ENCODE measurements at places on chromosomes 3 and 15. TPM values are rescaled to one million over a fixed set of nuclear protein-coding genes. Genes with fewer than 3 reads are reported as not detected.

DNA sequence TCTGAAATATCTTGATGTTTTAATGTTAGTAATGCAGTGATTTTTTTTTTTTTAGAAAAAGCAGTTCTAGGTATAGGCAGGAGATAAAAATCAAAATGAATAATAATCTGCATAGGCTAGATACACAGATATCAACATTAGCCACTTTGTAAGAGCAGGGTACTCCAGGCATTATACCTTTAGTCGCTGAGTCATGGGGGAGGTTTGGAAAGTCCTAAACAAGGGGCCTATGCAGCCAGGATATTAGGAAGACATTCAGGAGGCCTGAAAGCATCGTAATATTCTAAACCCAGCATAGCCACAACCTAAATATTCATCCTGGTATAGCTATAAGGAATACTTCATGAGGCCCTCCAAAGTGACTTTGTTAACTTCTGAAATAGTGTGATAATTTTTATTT, 258.1 kb upstream of the NECTIN3 start:
- DNase-seq = no peak

DNA sequence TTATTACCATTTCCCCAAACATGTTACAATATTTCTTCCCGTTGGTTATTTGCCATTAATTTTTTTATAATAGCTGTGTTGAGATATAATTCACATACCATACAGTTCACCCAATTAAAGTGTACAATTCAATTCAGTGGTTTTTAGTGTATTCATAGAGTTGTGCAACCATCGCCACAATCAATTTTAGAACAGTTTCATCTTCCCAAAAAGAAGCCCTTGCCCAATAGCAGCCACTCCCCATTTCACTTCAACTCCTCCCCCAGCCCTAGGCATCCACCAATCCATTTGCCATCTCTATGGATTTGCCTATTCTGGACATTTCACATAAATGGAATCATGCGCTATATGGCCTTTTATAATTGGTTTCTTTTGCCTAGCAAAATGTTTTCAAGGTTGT, 225.1 kb downstream of the EPHB1 start:
- DNase-seq = no peak

GRCh38 chr3:120311863-120312794, 27.1 kb upstream of the GPR156 start:
- DNase-seq = no peak

DNA sequence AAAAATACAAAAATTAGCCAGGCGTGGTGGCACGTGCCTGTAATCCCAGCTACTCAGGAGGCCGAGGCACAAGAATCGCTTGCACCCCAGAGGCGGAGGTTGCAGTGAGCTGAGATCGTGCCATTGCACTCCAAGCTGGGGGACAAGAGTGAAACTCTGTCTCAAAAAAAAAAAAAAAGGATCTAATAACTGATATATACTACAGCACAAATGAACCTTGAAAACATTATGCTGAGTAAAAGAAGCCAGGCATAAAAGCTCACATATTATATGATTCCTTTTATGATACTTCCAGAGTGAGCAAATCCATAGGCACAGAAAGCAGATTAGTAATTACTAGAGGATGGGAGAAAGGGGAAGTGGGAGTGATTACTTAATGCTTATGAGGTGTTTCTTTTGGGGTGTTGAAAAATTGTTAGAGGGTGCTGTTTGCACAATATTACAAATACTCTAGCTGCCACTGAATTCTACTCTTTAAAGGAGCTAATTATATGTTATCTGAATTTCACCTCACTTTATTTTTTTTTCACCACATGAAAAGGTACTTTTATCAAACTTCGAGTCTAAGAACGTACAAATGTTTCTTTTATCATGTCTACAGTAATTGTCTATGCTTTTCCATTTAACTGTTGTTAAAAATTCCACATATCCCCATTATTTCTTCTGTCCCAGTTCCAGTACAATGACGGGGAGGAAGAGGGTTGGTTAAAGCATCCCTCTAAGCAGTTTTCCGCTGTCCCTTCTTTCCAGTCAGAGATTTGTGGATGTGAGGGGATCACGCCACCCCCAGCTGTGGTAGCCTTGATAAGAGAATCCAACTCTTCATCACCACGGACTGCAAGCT, 77.7 kb upstream of the FAM174B start:
- no peak for DNase-seq

Gene GOLGA8Q
- 0.50 TPM for polyA plus RNA-seq

Gene CHL1
- not detected for polyA plus RNA-seq

DNA sequence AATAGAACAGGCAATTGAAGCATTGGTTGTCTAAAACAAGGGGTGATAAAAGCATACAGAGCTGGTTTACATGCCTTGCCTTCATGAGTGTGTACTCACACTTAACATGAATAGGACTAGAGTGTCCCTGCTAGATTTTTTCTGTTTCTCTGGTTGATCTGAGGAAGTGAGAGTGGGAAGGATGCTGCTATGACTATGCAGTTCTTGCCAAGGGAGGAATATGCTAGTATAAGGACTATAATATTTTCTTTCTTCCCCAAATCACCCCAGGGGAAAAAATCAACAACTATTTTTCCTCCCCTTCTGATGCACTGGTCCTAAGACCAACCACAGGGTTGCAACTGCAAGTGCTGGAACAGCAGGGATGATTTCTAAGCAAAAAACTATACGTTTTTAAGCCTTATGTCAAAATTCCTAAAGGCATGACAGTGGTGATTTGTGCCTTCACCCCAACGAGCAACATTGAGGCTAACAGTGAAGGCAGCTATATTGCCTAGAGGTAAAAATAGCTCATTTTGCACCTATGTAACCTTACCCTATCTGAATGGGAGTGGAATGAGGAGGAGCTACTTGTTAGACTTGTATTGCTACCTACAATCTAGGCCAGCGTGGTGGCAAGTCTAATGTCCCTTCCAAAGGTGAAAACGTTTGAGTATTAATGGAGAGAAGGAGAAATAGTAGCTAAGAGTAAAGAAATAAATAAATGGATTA, 33.5 kb upstream of the USP8 start:
- DNase-seq = no peak

Gene PPP1R14D
- polyA plus RNA-seq = not detected

DNA sequence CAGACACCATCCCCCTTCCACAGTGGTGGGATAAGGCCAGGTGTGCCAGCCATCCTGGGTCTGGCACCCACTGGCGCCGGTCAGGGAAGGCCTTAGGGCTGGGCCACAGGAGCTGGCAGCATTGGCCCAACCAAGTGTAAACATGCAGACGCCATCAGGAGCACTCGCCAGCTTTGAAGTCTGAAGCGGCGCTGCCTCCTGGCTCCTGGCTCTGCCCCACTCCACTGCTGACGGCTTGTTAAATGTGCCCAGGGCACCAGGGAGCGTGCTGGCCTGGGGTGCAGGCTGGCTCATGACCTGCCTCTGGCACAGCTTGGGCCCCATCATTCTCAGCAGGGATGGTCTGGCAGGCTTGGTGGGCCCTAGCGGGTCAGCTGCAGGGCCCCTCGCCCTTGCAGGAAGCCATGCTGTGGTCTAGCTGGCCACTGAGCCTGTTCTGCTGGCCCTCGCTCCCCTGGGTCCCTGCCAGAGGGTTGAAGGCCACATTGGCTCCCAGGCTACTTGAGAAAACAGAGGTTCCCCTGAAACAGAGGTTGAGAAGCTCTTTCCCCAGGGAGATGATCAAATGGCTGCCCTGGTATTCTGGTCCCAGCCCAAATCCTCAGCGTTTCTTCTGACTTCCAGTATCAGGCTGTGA, 116.6 kb downstream of the DNAJB8 start:
- no peak for DNase-seq

- DNase-seq = no peak
Observed at GRCh38 chr15:57575363-57575762, 16.3 kb upstream of the MYZAP start.

- no peak for DNase-seq
Observed at GRCh38 chr3:194707147-194707540, 21.5 kb downstream of the FAM43A start.

Gene TRIM42
- polyA plus RNA-seq = not detected

- no peak for DNase-seq
Observed at GRCh38 chr3:95172164-95172943, 1109.5 kb downstream of the NSUN3 start.

Gene MAP1A
- 54.0 TPM for polyA plus RNA-seq

Gene ZNF662
- polyA plus RNA-seq = 2.1 TPM

GRCh38 chr3:111594205-111594604, 941 bp downstream of the ZBED2 start:
- DNase-seq = peak; percentile 27

DNA sequence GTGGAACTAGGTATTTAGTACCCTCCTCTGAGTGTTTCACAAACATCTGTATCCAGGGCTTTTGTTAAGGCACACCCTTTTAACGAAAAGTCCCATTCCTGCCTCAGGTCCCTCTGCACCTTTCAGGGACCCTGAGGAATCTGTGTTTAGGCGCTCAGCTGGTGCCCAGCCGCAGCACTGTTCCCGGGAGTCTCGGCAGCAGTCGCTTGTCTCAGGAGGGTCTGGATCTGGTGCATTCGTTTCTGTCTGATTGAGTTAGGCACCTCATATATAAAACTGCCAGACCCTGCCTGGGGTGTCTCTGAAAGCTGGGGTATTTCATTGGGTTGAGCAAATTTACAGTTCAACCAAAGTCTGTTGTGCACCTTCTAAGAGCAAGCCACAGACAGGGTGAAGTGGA, 162.8 kb upstream of the TOPAZ1 start:
- no peak for DNase-seq

DNA sequence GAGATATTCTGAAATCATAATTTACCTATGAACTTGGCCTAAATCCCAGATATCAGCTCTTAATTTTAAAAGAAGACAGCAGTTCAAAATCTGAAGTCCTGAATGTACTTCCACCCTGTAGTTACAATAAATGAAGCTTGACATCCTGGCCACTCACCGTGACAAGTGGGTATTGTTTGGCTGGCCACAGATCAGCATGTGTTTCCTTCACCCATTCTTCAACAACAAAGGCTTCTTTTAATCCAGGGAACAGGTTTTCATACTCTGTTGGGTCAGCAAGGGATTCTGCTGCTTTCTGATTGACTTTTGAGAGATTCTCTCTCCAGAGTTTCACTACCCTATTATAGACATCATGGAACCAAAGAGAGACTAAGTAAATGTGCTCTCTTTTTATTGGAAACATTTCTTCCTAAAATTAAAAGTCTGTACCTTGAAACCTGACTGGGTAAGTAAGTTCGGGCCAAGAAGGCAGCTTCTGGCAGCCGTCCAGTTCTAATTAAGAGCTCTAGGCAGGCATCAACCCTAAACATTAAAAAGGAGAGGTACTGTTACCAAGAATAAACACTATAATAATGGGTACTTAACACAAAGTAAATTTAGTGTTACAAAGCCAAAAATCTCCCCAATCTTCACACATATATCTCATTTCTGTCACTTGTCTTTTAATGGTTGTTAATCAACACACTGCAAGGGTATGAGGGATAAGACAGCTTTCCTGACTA, 15.2 kb downstream of the MRPS22 start:
- no peak for DNase-seq

- no peak for DNase-seq
Observed at GRCh38 chr3:94171954-94172353, 109.1 kb downstream of the NSUN3 start.

DNA sequence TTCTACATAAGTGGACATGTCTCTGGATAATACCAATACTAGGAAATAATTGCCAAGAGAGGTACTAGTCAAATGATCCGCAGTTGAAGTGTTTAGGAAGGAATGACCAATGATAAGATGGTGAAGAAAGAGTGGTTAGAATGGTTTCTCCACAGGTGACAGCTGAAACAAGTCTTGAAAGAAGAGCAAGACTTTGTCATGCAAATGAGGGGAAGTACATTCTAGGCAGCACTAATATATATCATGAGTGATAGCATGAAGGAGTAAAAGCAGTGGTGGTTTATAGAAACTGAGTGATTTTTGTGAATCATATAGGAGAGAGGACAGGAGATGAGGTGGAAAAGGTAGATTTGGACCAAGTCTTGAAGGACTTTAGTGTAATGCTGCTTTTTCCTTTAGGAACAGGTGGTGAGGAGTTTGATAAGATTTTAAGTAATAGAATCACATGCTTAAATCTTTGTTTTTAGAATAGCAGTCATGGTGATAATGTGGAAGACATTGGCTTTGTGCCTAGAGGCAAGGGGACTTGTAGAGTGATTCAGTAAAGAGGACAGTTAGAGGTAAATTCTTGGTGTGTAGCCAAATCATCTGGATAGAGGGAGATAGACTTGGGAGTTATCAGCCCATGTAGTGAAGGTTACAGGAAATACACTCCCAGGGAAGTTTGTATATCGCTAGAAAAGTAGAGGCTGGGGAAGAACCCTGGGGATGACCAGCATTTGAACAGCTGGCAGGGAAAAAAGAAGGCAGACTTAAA, 31.9 kb downstream of the SLMAP start:
- no peak for DNase-seq

- no peak for DNase-seq
Observed at GRCh38 chr3:183812761-183813445, 12.5 kb downstream of the MAP6D1 start.

DNA sequence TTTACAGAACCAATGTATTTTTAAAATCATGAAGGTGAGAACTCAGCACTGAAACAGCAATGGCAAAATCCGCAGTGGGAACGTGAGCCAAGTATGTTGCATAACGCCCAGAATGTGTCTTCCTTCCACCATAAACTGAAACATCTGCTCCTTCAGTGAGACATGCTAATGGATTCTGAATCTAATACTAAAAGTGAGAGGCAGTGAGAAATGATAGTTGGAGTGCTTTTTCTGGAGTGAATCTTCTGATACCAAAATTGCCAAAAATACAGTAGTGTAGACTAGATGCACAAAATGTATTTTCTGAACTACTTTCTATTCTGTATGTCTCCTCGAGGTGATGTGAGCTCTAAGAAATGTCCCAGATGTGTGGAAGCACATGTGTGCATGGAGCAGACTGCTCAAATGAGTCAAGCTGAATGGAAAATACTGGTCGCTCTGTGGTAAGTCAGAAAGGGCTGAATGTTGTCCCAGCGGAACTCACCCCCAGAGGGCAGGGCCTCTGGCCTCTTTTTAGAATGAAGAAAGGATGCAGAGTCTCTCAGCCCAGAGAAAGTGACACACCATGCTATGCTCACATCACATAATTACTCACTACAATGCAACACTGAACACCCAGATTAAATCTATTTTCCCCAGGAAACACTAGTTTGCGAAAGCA, 73.0 kb downstream of the ATP10A start:
- DNase-seq = peak; percentile 75

GRCh38 chr15:88036154-88036839, 220.2 kb downstream of the NTRK3 start:
- DNase-seq = no peak

Data from BJ (cell line).